Inflammatory macrophage (primary cell): ENCODE measurements at places on chromosomes 2 and 18.

GRCh38 chr2:8980096-8980495 lies 23.4 kb downstream of the MBOAT2 start:
- DNase-seq = no peak

DNA sequence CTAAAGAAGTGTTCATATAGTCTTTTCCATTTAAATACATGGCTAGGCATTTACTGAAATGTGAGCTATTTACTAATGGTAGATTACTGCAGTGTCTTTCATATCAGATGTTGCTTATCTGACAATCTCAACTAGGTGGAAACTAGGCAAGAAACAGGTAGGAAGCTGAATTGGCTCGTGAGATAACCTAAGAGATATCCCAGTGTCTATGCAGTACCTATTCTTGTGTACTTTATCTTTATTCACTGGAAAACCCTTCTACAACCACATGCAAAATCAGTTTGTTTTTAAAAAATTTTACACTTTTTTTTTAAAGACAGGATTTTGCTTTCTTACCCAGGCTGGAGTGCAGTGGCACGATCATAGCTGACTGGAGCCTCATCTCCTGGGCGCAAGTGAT lies 63.8 kb downstream of the PLCL1 start:
- no peak for DNase-seq

- no peak for DNase-seq
Observed at GRCh38 chr2:70527447-70528080, 26.1 kb downstream of the TGFA start.

GRCh38 chr2:23794234-23794633 lies 132.7 kb downstream of the ATAD2B start:
- DNase-seq = no peak
